ENCODE measurements at places on chromosomes 5 and 9.

GRCh38 chr5:133439859-133440258 lies 172.5 kb downstream of the FSTL4 start:
- DNase-seq, result no peak

- no peak for DNase-seq
Observed at GRCh38 chr9:32545884-32546283, 6.2 kb upstream of the SMIM27 start.

DNA sequence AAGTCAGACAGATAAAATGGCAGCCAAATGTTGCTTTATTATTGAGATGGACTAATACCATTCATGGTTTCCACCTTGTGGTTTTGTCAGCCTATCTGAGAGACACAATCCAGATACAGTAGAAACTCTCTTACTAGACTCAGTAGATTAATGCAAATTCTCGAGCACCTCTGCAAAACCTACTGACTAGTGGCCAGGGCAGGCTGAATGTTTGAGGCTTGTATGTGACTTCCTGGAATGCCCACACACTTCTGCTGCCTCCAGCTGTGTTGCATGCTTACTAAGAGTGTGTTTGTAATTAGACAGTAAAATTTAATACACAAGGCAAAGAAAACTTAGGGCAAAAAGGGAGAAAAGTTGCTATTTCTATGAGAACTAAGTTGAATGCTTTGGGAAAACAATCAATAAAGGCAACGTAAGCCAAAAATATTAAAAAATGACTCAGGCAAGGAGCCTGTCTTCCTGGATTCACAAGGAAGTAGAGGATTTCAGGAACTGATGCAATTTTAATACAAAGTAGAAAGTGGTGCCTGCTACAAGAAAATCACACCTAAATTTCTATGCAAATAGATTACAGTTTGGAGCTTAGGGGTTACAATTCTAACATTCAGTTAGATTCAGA lies 30.2 kb upstream of the CCNG1 start:
- DNase-seq, result no peak

- DNase-seq, result no peak
Observed at GRCh38 chr5:138543730-138544104, 681 bp upstream of the ETF1 start.

DNA sequence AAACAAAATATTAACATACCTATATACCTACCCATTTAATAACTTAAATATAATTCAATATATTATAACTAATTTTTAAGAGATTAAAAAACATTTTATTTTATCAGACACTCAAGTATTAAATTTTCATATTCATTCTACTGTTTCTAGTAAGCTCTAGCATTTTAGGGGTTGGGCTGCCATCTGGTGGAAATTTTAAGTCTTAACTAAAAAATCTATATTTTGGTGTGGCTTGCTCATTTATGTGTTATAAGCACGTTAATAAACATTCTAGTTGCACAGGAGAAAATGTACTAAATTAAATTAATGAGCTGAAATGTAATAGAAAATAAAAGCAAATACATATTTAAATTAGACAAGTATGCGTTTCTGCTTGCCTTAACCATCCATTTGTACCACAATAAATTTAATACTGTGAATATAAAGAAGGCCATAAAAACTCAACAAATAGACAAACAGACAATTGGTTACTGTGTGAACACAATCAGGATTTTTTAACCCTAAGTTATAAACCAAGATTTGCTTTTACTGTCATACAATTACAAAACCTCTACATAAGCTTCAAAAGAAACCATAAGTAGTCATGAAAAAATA lies 1728.3 kb upstream of the CDH9 start:
- DNase-seq, result no peak

DNA sequence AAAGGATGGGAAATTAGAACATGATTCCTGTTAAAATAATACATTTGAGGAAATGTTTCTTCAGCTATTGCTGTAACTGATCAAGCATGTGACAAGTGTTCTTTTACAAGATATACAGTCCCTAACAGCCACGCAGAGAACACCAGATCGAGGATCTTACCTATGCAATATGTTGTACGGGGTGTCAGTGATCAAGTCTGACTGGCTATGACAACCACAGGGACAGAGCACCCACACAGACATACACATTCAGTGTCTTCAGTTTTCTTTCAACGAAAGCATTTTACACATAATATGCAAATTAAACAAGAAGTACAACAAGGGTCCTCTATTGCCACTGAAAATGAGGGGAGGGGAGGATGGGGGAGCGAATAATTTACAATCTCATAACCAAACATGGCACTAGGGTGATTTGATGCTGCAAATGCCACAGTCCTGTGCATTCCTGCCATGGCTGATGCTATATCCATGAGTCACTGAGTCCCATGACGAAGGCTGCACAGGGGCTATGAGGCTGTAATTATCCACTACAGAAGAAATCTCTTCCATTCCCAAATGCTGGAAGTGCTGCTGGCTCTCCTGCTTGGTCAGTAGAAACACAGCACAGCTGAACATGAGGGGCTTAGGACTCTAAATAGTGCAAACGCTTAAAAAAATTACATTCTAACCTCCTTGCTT lies 118.2 kb downstream of the KLHL3 start:
- DNase-seq, result no peak

- DNase-seq, result no peak
Observed at GRCh38 chr5:35538198-35538931, 79.3 kb upstream of the SPEF2 start.

DNA sequence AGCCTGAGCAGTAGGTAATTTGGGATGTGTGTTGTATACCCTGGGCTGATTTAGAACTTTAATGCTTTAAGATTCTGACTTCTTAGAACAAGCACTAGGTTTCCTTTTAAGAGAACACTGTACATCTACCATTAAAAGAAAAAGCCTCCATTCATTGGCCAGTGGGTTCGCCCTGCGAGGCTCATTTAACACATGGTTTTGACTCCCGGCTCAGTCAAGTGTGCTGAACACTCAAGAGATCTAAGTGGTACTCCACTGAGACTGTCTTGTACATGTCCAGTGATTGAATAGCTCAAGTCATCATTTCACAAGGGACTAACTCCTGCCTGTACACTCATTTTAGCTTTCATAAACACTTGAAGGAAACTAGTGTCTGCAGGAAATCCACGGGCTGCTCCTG lies 3.9 kb downstream of the FUBP3 start:
- DNase-seq, result no peak
